HTR-8/SVneo (cell line): ENCODE measurements at places on chromosomes 6 and 20.

DNA sequence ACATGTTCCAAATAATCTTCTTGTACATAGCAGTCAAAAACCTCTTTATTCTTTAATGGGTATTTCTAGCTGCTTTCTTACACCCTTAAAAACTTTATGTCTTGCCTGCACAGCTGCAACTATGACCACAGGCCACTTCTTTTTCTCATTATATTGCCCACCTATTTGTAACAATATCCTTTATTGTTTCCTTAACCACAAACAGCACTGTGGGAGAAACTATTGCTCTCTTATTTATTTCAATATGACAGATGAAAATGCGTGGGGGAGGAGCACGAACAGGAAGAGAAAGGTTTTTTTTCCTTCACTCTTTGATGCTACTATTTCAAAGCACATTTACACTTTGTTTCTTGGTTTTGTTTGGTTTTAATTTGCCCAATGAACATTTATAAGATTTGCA lies 253.5 kb downstream of the GJA1 start:
- DNase-seq, result peak; percentile 30

GRCh38 chr6:166530211-166531095 lies 56.0 kb downstream of the RAMACL start:
- no peak for DNase-seq

GRCh38 chr20:8043687-8044282 lies 24.2 kb upstream of the TMX4 start:
- DNase-seq, result peak; percentile 53

GRCh38 chr6:2108700-2109306 lies 136.6 kb downstream of the GMDS start:
- no peak for DNase-seq

- DNase-seq, result no peak
Observed at GRCh38 chr6:53373638-53374037, 24.9 kb upstream of the ELOVL5 start.

DNA sequence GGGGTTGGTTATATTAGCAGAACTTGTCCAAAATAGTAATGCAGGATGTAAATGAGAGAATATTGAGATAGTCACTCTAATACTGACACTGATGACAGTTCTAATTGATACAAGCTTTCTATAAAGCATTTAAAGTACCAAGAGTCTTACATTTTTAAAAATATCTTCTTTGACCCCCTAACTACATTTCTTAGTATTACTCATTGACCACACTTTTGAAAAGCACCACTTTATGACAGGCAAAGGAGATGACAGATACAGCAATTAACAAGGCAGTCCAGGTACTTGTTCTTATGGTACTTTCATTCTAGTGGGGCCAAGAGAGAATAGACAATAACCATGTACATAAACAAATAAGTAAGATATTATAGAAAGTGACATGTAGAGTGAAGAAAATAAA lies 139.4 kb upstream of the EYA4 start:
- DNase-seq, result no peak

DNA sequence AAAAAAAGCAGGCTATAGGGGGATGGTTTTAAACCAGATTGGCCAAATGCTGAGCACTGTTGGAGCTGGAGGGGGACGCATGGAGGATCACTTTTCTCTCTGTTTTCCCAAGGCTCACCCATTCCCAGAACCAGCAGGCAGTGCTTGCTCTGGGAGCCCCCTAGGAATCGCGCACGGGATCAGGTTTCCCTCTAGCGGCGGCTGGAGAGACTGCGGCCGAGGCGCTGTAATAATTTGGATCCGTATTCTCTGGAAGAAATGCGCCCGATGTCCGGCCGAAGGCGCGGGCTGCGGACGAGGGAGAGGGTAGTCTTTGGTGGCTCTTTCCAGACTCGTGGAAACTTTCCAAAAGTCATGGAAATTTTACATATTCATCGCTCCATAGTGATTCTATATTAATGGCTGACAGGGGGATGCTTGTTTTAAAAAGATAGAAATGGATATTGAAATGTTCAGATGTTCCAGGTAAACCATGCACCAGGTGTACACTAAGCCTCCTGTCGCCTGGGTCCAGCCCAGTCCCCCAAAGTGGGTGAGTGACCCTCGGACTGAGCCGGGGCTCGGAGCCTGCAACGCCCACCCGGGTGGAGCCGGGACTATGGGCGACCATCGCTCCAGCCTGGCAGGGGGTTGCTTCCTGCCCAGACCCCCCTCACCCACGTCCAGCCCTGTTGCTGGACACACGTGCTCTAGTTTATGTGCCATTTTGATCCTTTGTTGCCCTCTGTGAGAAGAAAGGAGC lies 78.7 kb upstream of the PHACTR3 start:
- peak; percentile 94 for DNase-seq

GRCh38 chr6:137233911-137234863 lies 15.0 kb upstream of the IFNGR1 start:
- peak; percentile 34 for DNase-seq

GRCh38 chr6:167759206-167759605 lies 67.5 kb upstream of the AFDN start:
- no peak for DNase-seq
